Liver (tissue), 10 donors: ENCODE measurements at places on chromosomes 5 and 9. TPM values are rescaled to one million over a fixed set of nuclear protein-coding genes. Genes with fewer than 3 reads are reported as not detected.

DNA sequence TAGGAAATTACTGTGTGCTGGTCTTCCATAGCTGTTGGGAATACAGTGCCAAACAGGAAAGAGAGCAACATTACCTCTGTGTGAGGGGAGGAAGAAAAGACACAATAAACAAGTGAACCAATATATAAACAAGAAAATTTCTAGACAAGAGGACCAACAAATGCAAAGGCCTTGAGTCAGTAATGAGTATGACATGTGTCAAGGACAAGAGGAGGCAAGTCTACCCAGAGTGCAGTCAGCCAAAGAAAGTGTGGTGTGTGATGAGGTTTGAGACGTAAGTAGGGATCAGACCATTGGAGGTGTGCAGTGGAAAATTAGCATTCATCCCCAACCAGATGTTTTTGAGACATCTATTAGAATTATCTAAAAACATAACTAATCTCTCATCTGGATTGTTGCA is 69.5 kb upstream of the CDH6 start:
- H3K36me3 ChIP-seq, result no peaks in the 10 kb centered on the region
- no peaks in the 10 kb centered on the region for H3K4me1 ChIP-seq
- no peaks in the 10 kb centered on the region for H3K27me3 ChIP-seq

DNA sequence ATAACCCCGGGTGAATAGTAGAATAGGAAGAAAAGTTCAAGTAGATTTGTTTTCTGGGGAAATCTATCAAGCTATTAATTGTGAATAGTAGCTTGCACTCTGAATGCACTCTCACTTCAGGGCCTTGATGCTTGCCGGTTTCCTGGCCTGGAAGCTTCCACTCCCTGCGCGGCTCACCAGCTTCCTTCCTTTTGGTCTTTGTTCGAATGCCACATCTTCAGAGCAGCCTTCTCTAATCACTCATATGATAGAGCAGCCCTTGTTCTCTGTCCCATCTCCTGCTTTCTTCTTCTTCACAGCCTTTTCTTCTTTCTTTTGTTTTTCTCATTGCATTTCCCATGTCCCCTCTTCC is 146.7 kb downstream of the MAST4 start:
- H3K27me3 ChIP-seq, result no peaks in the 10 kb centered on the region
- H3K4me3 ChIP-seq, result no peak overlapping the region
- H3K36me3 ChIP-seq, result no peaks in the 10 kb centered on the region
- DNase-seq, result no peak

DNA sequence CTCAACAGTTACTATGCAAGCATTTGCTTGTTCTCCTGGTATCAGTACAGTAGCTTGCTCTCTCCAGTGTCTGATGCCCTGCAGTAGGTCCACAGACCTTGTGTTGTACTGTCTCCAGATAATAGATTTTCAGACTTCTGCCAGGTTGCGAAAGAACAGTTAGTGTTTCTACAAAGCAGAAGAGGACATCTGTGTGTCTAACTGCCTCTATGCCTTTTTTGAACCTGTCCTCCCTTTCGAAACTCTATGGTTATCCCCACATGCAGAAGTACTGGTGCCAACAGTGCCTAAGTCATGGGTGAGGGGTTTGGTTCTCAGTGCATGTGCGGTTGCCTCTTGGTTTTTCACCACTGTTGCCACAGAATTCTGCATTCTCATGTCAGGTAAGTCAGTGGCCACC is 45.9 kb downstream of the KCNN2 start:
- no peaks in the 10 kb centered on the region for H3K27me3 ChIP-seq
- peaks cover 40% of the 10 kb centered on the region for H3K4me1 ChIP-seq
- no peaks in the 10 kb centered on the region for H3K36me3 ChIP-seq
- H3K27ac ChIP-seq, result no peak overlapping the region

DNA sequence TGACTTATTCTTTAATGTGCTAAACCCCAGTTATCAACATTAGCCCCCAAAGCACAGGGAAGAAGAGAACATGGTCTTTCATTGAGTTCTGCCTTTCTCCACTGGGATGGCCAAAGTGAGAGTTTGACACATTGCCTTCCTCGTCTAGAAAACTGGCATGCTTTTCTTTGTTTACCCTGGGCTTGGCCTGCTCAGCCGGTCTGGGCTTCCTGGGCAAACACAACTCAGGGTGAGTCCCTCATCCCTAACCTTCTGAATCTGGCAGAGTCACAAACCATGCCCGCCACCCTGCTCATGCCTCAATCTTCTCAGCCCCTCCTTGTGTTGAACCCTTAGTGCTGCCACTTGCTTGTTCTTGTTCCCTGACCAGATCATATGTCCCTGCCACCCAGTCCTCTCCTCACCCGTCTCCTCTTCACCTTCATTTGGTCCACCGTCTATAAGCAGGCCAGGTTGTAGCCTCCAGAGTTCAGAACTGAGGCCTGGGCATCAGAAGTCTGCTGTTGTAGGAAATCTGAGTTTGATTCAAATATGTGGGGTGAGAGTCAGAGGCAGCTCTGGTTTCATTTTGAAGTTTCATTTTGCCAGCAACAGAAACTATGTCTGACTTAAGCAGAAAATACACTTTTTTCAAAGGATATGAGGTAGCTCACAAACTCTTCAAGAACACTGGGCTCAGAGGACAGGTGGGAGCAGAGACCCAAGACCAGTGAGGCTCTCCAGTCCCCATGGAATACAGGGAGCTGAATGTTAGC is 217.6 kb downstream of the NDUFS4 start:
- no peak overlapping the region for H3K27ac ChIP-seq
- DNase-seq, result no peak
- no peaks in the 10 kb centered on the region for H3K4me1 ChIP-seq
- H3K36me3 ChIP-seq, result no peaks in the 10 kb centered on the region
- H3K27me3 ChIP-seq, result no peaks in the 10 kb centered on the region

DNA sequence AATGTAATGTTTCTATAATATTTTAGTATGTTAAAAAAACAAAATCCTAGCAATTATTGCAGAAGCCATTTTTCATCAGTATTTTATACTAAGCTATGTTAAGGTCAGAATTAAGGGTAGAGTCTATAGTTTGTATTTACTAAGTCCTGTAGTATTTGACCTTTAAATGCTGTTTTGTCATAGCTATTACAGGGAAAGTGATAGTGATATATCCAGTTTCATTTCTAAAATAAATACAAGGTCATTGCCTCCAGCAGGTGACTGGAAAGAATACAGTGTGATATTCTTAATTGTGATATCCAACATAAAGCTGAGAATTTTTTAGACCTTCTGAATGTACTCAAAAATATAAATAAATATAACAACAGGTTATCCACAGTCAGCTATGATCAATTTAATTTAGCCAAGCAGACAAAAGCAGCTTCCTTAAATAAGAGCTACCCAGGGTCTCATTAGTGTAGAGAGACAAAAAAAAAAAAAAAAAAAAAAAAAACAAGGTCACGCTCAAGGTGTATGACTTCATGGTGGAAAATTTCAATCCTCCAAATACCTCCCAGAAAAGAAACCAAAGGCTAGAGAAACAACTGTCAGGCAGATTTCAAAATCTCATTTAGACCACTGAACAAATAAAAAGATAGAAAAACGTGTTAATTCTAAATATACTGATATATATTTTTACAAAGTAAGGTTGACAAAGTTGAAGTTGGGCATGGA is 278.7 kb downstream of the HCN1 start:
- DNase-seq, result no peak
- H3K4me1 ChIP-seq, result no peaks in the 10 kb centered on the region
- no peaks in the 10 kb centered on the region for H3K27me3 ChIP-seq
- no peak overlapping the region for H3K27ac ChIP-seq
- H3K4me3 ChIP-seq, result no peak overlapping the region

DNA sequence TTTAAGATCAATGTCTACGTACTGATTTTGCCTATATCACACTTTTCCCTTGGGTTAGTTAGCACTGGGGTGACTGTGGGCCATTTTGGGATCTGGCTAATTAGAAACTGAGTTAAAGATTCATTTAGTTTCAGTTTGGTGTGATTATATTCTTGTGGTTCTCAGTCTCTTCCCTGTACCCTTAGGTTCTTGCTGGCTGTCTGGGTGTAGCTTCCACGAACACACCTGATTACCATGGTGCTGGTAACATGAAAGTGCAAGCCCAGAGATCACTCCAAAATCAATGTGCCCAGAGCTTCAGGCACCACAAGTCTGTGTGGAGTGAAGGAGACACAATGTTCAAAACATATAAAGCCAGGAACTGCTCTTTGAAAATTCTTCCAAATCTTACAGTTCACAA is 248.1 kb downstream of the PDE4D start:
- H3K27me3 ChIP-seq, result no peaks in the 10 kb centered on the region
- H3K36me3 ChIP-seq, result no peaks in the 10 kb centered on the region
- no peak overlapping the region for H3K4me3 ChIP-seq

DNA sequence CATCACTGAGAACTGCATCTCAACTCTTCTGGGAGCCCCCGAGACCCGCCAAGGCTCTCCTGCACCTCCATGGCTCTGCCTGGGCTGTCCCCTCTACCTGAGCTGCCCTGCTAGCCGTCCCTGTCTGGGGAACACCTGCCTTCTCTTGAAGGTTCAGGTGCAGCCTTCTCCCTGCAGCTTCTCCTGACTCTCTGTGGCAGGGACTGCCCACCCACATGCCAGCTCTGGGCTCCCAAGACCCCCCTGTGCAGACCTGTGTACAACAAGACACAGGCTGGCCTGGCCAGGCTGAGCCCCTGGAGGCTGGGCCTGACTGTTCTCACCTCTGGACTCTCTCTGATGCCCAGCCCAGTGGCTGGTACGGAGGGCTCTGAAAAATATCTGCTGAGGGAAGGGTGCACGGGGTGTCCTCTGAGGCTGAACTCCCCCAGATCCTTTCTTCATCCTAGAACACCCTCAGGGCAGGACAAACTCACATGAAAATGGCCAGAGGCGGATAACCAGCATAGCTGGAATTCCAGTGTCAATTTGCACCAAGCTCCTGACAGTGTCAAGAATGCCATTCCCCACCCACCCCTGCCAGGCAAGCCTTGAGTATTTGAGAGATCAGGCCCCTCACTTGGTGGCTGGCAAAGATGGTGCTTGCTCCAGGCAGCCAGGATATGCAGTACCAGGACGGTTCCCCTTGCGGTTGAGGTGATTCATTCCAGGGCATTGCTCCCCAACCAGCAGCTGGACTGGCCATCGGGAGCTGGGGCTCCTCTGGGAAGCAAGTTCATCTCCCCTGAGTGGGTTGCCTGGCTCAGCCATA is 40.9 kb upstream of the SLC25A51 start:
- H3K27ac ChIP-seq, result no peak overlapping the region
- no peak overlapping the region for H3K4me3 ChIP-seq
- peaks cover 7% of the 10 kb centered on the region for H3K4me1 ChIP-seq
- no peaks in the 10 kb centered on the region for H3K27me3 ChIP-seq

DNA sequence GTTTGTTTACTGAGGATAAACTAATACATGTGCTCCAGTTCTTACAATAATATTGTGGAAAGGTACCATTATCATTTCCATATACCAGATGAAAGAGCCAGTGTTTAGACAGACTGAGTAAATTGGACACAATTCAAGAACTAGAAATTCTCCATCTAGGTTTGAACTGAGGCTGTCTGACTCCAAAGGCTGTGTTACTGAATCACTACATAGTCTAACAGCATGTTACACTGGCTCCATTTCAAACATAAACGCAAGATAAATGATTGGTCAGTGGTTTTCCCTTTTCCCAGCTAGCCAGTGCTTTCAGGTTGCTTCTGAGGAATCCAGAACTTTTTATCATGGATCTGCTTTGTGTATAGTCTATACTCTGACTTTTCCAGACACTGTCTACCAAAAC is 8.1 kb downstream of the SPDL1 start:
- H3K27ac ChIP-seq, result no peak overlapping the region
- no peak overlapping the region for H3K4me3 ChIP-seq
- H3K27me3 ChIP-seq, result no peaks in the 10 kb centered on the region
- no peaks in the 10 kb centered on the region for H3K36me3 ChIP-seq
- no peaks in the 10 kb centered on the region for H3K4me1 ChIP-seq
- no peak for DNase-seq

DNA sequence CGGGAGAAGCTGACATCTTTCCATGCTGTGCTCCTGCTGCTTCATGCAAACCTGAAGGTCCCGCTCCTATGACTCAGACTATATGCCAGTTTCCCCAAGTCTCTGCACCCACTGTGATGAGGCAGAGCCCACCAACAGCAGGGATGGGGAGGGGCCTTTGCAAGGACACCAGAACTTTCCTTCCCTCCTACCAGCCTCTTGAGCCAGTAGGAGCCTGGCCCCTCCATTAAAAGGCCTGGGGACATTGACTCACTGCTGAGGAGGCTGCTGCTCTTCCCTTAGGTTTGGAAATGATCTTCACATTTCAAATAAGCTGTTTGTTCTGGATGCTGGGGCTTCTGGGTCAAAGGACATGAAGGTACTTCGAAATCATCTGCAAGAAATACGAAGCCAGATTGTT is 26.1 kb upstream of the CTSL start:
- peaks cover 52% of the 10 kb centered on the region for H3K36me3 ChIP-seq
- no peak overlapping the region for H3K4me3 ChIP-seq
- no peak for DNase-seq
- no peaks in the 10 kb centered on the region for H3K4me1 ChIP-seq
- H3K27ac ChIP-seq, result no peak overlapping the region
- no peaks in the 10 kb centered on the region for H3K27me3 ChIP-seq

DNA sequence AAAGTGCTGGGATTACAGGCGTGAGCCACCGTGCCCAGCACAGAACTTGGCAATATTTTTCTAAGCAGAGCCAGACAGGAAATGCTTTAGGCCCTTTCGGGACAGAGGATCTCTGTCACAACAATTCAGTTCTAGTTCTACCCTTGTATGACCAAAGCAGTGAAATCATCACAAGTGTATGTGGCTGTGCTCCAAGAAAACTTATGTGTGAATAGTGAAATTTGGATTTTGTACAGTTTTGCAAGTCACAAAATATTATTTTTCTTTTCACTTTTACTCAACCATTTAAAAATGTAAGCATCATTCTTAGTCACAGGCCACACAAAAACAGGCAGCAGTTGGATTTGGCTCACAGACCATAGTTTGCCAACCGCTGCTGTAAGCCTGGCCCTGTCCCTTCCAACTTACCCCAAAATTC is 20.4 kb upstream of the PRUNE2 start:
- no peak for DNase-seq
- H3K4me1 ChIP-seq, result no peaks in the 10 kb centered on the region
- no peak overlapping the region for H3K27ac ChIP-seq

GRCh38 chr5:139956342-139956741 is 86.8 kb downstream of the NRG2 start:
- no peaks in the 10 kb centered on the region for H3K4me1 ChIP-seq
- DNase-seq, result no peak
- H3K36me3 ChIP-seq, result no peaks in the 10 kb centered on the region
- H3K27me3 ChIP-seq, result no peaks in the 10 kb centered on the region
- no peak overlapping the region for H3K4me3 ChIP-seq

Gene PCBD2
- 5.9 TPM for polyA plus RNA-seq

Gene CCDC192
- polyA plus RNA-seq, result not detected

Gene C7
- polyA plus RNA-seq, result 155 TPM

Gene ARID3C
- 0.58 TPM for polyA plus RNA-seq

Gene FOXD4
- 0.13 TPM for polyA plus RNA-seq

Gene RMRP
- polyA plus RNA-seq, result 5.3 TPM

Gene PDCD1LG2
- polyA plus RNA-seq, result 0.46 TPM

Gene IL7R
- polyA plus RNA-seq, result 1.0 TPM

Gene OTULINL
- 0.82 TPM for polyA plus RNA-seq
